B cell (primary cell): ENCODE measurements at places on chromosomes 2 and 18.

GRCh38 chr18:79850731-79851130 lies 53.0 kb downstream of the KCNG2 start:
- DNase-seq = no peak
- H3K36me3 ChIP-seq = no peaks in the 10 kb centered on the region
- no peak overlapping the region for H3K4me3 ChIP-seq

DNA sequence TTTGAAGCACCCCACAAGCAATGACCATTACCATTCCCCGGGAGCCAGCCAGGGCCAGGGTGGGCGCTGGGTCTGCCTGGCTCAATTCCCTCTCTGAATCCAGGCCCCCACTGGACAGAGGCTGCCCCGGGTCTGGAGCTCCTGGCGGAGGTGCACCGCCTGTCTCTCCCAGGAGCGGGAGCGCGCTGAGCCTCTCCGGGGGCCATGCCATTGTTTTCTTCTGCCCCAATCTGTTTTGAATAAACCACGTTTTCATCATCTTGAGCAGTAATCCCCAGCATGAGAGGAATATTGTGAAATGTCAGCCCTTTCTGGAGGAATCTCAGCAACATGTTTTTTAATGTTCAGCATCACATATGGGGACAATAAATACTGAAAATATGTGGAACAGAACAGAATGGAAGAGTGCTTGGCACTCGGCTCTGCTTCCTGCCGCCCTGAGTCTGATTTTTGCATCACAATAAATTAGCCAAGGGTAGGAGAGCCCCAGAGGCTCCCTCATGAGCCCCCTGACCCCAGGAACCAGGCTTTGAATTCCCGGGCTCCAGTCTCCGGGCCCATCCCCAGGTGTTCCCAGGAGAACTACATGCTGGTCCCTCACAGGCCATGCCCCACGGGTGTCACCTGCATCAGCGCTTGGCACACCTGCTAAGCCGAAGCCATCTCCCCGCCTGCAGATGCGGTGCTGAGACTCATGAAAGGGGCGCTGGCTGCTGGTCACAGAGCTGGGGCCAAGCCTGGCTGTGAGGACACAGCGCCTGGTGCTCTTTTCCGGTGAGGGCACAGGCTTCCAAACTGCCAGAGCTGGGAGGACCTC lies 88.8 kb downstream of the INHBB start:
- H3K36me3 ChIP-seq = no peaks in the 10 kb centered on the region
- H3K27ac ChIP-seq = no peak overlapping the region
- no peaks in the 10 kb centered on the region for H3K4me1 ChIP-seq
- H3K4me3 ChIP-seq = no peak overlapping the region

DNA sequence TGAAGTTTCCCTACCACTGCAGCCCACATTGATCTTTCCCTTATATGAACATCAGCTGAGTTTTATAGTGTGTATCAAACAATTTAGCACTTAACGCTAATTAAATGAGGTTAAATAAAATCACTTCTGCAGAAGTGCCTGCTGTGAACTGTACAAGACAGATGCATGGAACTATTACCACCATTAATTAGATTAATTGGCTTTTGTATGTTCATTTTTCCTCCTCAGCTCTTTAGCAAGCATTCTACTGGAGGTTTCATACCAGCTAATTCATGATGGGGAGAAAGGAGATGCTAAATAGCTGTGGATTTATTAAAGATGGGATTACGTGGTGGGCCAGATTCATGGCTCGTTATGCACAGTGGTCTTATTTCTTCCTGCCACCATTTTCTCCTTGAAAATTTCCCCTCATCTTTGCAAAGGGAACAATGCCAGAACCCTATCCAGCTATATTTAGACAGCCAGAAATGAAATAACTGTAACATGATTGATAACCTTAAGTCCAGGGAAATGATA lies 96.7 kb downstream of the CNTNAP5 start:
- no peak overlapping the region for H3K27ac ChIP-seq
- no peaks in the 10 kb centered on the region for H3K36me3 ChIP-seq
- H3K27me3 ChIP-seq = no peaks in the 10 kb centered on the region
- no peak overlapping the region for H3K4me3 ChIP-seq
- no peaks in the 10 kb centered on the region for H3K4me1 ChIP-seq
- DNase-seq = no peak

DNA sequence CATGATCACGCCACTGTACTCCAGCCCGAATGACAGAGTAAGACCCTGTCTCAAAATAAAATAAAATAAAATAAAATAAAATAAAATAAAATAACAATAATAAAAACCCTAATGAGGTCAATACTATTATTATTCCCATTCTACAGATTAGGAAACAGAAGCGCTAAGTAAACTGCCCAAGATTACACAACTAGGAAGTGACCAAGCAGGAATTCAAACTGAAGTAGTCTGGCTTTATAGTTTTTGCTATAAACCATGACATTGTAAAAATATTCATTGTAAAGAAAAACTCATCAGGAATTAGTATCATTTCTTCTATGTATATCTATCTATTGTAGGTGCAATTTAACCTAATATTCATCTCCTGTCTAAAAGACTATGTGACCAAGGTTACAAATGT lies 1.2 kb downstream of the PLEKHM3 start:
- no peak for DNase-seq
- H3K4me1 ChIP-seq = peaks cover 7% of the 10 kb centered on the region
- H3K27me3 ChIP-seq = no peaks in the 10 kb centered on the region
- H3K36me3 ChIP-seq = no peaks in the 10 kb centered on the region
- no peak overlapping the region for H3K27ac ChIP-seq
- no peak overlapping the region for H3K4me3 ChIP-seq

- H3K36me3 ChIP-seq = no peaks in the 10 kb centered on the region
- no peak for DNase-seq
- peaks cover 8% of the 10 kb centered on the region for H3K27me3 ChIP-seq
- no peak overlapping the region for H3K27ac ChIP-seq
- H3K4me1 ChIP-seq = no peaks in the 10 kb centered on the region
Measured at GRCh38 chr2:110103061-110103961, 12.3 kb downstream of the MALL start.

- H3K27ac ChIP-seq = no peak overlapping the region
- H3K4me1 ChIP-seq = no peaks in the 10 kb centered on the region
- no peaks in the 10 kb centered on the region for H3K27me3 ChIP-seq
- DNase-seq = no peak
- H3K36me3 ChIP-seq = no peaks in the 10 kb centered on the region
Measured at GRCh38 chr18:8248576-8248975, 360.7 kb upstream of the RAB12 start.

DNA sequence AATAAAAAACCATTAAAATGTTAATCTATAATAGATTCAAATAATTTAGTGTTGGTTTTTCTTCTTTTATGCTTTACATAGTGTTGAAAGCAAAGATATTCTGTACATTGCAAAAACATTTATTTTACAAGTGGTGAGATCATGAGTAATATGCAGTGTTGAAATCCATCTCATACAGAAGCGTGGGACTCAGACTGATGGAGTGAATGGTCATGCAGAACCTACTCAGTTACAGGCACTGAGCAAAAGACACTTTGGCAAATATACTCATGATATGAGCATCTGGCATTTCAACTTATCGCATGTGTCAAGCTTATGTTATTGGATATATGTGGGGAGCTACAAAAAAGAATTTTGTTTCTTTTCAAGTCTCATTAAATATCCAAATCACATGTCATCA lies 620.2 kb upstream of the NETO1 start:
- H3K36me3 ChIP-seq = no peaks in the 10 kb centered on the region
- DNase-seq = no peak
- H3K4me1 ChIP-seq = no peaks in the 10 kb centered on the region
